ENCODE measurements at places on chromosomes 1 and 21.

GRCh38 chr1:54487571-54488050 is 60.4 kb upstream of the ACOT11 start:
- no peak for DNase-seq

DNA sequence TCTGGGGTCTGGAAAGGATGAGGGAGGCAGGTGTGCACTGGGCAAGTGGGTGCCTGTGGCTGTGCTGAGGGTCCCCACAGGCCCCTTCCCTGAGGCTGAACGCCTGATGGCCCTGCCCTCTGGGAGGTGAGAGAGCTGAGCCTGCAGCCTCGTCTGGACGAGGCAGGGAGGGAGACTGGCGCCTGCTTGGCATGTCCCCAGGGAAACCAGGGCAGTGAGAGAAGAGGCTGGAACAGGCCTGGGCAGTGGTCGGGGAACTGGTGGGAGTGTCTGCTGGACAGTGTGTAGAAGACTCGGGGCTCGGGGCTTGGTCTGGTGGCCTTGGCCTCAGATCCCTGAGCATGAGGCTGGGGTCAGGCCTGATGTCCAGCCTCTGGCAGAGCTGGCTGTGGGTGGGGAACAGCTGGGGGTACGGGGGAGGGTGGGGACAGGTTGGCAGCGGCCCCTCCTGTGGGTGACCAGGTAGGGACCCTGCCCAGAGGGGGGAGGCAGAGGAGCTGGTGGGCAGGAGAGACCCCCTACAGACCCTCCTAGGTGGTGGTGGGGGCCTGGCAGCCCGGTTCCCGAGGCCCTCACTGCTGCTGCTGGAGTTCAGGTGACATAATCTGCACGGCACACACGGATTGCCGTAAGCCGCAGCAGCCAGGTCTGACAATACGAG is 30.8 kb upstream of the PLCH2 start:
- DNase-seq: no peak

- DNase-seq: no peak
Observed at GRCh38 chr1:108009603-108010195, 44.7 kb upstream of the VAV3 start.

GRCh38 chr1:25567710-25568089 is 24.3 kb downstream of the LDLRAP1 start:
- no peak for DNase-seq

- no peak for DNase-seq
Observed at GRCh38 chr1:154427173-154428139, 22.3 kb downstream of the IL6R start.

GRCh38 chr1:208852911-208853310 is 608.7 kb upstream of the PLXNA2 start:
- no peak for DNase-seq

GRCh38 chr1:41789661-41790330 is 128.9 kb downstream of the HIVEP3 start:
- no peak for DNase-seq

GRCh38 chr1:211487082-211487481 is 4.9 kb downstream of the RD3 start:
- no peak for DNase-seq

DNA sequence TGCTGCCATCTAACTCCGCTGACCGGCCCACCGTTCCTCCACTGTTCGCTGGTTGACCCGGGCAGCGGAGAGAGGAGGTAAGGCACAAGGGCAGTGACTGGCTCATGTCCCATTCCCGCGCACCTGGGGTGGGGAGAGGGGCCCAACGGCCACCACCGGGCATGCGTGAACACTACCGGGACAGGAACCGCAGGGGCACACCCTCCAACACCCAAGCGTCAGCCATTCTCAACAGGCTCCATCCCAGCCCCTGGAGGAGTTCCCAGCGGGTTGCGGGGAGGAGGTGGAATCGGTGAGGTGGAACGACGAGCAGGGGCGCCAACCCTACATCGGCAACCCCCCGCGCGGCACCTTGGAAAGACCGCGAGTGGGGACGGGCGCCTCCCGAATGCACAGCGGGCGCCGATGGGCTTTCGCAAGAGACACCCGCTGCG is 126.7 kb downstream of the LIPI start:
- DNase-seq: no peak

GRCh38 chr1:41400225-41400624 is 39.0 kb downstream of the FOXO6 start:
- DNase-seq: no peak

DNA sequence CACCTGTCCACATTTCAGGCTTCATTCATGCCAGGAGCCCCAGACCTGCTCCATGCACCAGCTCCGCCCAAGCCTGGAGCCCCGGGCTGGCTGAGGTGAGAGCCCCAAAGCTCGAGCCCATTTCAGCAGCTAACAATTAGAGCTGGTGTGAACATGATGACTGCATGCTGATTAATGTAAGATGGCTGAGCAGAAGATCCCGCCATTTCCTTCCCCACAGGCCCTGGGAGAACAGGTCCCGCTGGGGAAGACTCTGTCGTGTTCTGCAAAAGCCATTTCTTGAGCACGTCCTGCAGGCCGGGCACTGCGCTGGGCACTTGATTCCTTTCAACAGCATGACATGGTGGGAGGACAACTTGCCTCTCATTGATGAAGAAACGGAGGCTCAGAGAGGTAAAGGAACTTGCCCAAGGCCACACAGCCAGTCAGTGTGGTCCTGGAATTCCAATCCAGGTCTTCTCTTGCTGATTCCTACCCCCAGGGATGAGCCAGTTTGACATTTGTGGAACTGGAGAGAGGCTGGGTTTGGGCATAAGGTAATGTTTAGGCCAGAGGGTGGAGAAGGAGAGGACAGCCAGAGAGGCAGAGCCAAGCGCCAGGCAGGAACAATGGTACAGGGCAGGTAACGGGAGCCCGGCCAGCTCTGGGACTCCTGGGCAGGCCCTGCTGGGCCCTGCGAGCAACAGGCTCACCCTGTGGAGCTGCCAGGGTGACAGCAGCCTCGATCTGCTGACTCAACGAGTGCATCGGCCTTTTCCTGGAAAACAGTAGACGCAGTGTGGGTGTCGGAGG is 28.1 kb upstream of the EPHA2 start:
- no peak for DNase-seq

DNA sequence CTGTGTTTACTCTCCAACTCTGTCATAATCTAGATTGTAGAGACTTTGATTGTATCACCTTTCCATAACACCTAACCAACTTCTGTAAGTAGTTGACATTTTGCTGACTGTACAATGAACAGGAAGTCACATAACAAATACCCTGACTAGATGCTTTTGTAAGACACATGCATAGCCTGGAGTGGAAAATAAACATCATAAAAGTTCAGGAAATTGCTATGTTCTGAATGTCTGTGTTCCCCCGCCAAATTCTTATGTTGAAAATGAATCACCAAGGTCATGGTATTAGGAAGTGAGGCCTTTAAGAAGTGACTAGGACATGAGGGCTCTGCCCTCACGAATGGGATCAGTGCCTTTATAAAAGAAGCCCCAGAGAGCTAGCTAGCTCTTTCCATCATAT is 40.4 kb upstream of the ZSWIM5 start:
- DNase-seq: no peak

GRCh38 chr1:161182214-161182613 is 4.9 kb upstream of the B4GALT3 start:
- DNase-seq: no peak
